Activated T-helper 1 cell treated with Interleukin-2 at 50 U/mL for 16 hours (primary cell): ENCODE measurements at places on chromosomes 7 and 10.

DNA sequence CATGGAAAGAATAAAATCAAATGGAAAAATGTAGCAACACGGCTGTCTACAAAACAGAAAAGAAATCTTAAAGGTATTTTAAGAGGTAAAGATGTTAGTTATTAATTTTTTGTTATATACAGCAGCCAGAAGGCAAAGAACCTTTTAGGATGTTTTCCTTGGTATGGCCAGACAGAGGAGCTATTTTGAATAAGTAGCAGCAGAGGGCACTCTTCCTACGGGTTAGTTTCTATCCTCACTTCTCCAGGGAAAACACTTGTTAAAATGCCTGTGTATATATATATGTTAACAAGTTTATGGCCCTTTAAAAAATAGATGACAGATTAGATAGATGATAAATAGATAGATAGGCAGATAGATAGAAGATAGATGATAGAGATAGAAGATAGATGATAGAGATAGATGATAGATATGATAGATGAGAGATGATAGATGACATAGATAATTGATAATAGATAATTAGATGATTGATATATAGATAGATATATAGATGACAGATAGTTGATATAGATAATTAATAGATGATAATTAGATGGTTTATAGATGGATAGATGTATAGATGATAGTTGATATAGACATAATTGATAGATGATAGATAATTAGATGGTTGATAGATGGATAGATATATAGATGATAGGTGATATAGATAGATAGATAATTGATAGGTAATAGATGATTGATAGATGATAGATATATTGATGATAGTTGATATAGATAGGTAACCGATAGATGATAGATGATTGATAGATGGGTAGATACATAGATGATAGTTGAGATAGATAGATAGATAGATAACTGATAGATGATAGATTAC, 57.8 kb upstream of the WIPF3 start:
- DNase-seq, result no peak

DNA sequence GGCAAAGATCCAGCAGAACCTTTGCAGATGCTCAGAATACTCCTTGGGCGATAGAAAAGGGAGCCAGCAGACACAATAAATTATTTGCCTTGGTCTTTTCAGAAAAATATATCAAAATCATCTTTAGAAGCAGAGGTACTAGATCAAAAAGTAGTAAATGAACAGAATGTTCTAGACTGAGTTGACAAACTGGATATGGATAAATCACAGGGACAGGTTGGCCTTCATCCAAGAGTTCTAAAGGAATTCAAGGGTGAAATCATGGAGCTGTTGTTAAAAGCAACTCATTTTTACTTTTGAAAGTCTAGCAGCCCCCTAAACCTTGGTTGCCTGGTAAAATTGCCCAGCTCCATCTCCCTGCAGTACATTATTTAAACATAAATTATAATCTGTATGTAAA, 99.1 kb downstream of the PLCE1 start:
- DNase-seq, result no peak

GRCh38 chr10:107409522-107409921, 245.0 kb upstream of the SORCS1 start:
- no peak for DNase-seq

DNA sequence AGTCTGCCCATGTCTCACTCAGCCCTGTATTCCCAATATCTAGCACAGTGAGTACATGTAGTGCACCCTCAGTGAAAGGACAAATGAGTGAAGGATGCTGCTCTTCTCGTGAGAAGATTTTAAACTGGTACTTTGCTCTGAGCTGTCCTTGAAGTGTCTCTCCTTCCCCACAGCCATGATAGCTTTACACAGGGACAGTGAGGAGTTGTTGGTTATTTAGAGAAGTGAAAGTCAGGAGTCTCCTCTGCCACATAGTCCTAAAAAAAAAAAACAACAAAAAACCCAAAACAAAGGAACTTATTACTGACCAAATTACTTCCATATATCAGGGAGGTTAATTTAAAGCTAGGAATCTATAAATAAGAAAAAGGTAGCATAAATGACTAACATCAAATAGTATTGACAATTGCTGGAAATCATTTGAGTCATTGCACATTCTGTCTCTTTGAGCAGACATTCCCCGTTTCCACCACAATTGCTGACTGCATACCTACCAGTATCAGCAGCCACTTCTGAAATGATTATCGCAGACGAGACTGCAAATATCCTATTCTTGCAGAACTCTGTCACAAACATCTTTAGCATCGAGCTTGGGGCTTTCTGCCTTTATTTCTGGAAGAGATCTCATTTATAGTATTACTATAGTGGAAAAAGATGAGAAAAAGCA, 202.1 kb downstream of the PTEN start:
- no peak for DNase-seq

DNA sequence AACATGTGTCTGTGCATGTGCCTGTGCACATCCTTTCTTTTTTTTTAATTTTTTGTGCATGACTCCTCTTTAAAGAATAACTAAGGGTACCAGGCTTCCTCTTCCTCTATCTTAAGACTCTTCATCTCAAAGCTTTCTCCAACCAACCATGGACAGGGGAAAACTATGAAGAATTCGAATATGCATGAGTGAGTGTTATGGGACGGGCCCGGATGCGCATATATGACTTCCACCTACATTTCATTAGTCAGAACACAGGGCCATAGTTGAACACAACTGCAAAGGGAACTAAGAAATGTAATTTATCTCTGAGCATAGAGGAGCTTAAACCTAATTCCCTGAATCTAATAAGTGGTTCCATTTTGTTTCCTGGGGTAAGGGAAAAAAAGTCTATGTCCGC, 270.3 kb upstream of the SORCS1 start:
- DNase-seq, result no peak

DNA sequence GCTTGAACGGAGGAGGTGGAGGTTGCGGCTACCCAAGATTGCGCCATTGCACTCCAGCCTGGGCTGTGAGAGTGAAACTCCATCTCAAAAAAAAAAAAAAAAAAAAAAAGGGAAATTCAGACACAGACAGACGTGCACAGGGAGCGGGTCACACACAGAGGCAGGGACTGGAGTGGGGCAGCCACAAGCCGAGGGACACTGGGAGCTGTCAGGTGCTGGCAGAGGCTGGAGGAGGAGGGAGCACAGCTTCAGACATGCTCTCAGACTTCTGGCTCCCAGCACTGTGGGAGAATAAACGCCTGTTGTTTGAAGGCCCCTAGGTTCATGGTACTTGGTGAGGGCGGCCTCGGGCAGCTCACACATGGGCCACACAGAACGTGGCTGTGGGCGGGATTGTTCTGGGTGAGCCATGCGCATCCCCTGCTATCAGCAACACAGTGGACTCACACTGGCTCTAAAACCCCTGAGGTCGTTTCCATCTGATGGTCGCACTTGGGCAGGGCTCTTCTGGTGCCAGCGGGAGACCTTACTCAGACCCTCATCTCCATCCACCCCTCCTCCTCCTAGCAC, 375.9 kb downstream of the DNAJB6 start:
- DNase-seq, result no peak

DNA sequence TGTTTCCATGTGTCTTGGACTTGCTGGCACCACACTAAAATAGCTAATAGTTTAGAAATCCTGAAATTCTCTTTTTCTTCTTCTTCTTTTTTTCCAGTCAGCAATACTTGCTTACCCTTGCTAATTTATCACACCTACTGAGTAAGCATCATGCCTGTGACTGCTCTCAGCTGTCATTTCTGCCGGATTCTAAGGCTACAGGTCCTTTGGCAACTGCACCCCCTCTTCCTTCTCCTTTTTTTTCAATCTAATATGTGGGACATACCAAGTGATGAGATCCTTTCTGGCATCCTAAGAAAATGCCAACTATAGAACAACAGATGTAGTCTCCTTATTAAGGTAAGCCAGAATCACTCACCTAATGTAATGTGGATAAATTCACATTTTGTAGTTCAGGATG, 444.7 kb downstream of the MAGI2 start:
- DNase-seq, result no peak

DNA sequence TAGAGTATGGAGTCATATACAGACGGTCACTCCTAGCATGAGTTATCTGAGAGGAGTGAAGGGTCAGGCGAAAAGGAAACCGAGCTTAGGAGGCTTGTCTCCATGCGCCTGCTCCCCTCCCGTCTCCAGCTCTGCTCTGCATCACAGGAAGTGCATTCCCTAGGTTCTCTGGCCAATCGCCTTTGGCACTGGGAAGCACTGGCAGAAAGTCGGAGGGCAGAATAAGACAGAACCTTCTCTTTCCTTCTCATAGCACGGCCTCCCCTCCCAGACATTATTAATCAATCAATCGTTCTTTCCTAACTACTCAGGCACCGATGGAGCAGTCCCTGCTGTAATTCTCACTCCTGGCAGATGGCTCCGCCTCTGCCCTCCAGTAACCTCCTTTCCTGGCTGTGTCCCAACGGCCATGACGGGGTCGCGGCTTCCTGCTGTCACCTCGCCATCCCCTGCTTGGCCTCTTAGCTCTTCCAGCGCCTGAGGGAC, 177.1 kb downstream of the FRMD4A start:
- DNase-seq, result no peak

- DNase-seq, result no peak
Observed at GRCh38 chr10:75910032-75910431, 478.6 kb downstream of the LRMDA start.

DNA sequence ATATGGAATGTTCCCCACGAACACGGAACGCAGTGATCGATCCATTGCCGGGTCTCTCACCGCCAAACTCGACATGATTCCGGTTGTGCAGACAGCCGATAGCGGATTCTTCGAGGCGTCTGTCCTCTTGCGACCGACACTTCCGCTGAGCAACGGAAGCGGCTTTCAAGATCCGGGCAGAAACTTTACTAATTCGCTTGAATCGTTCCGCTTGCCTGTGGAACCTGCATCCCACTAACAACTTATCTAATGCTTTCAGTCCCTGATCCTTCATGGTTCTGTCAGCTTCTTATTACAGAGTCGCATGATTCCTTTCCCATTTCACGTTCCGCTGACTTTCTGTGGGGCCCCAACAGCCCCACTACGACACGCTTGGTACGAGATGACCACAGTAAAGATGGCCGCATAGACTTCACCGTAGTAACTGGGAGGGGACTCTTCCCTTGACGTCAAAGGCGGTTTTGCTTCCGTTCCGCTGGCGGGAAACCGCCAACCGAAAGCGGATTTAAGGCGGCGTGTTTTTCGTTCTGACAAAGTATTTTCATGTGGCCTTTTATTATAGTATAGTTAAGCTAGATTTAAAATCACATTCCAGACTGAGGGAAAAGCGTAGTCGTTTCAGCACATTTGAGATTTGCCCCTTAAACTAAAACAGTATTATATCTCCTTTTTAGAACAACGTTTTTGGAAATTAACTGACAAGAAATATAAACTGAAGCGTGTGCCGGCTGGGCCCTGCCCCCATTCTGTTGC, at the start of gene CSTF2T:
Gene CSTF2T (minus strand): TSS at position 121 of the 753 bp plus-strand sequence. CDS start 46 bp downstream, at position 75.
- peak; percentile 84 for DNase-seq

- peak; percentile 14 for DNase-seq
Observed at GRCh38 chr7:28078036-28078901, 102.3 kb downstream of the JAZF1 start.

- no peak for DNase-seq
Observed at GRCh38 chr7:146698995-146699610, 582.5 kb downstream of the CNTNAP2 start.

- no peak for DNase-seq
Observed at GRCh38 chr7:95092324-95092723, 184.9 kb downstream of the PPP1R9A start.

- no peak for DNase-seq
Observed at GRCh38 chr7:157011333-157012112, 1.1 kb upstream of the MNX1 start.

- DNase-seq, result no peak
Observed at GRCh38 chr7:100865372-100865911, 1.7 kb upstream of the TRIP6 start.
